Heart left ventricle (tissue), 16 donors: ENCODE measurements at places on chromosomes 7 and 10. TPM values are rescaled to one million over a fixed set of nuclear protein-coding genes. Genes with fewer than 3 reads are reported as not detected.

DNA sequence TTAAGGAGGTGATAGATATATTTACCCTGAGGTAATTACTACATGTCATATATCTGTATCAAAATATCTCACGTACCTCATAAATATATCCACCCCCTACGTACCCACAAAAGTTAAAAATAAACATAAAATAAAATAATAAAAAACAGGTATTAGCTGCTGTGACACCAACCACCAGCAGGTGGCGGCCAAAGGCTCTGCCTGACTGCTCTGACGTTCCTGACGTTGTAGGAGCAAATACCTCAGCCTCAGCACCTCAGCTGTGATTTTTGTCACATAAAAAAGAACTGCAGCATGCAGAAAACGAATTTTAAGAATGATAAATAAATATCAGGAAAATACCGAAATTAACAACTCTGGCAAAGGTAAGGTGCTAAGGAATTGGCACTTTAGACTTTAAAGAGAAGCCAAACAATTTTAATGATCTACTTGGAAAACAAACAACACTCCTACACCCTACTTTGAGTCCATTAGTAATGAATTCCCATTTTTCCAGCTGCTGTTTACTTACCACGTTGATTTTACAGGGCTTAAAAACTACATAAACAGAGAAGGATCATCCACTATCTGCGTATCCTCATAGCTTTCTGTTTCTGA, 125.4 kb upstream of the TARP start:
- no peak for DNase-seq

GRCh38 chr7:3141326-3141725, 97.7 kb upstream of the CARD11 start:
- DNase-seq, result no peak

DNA sequence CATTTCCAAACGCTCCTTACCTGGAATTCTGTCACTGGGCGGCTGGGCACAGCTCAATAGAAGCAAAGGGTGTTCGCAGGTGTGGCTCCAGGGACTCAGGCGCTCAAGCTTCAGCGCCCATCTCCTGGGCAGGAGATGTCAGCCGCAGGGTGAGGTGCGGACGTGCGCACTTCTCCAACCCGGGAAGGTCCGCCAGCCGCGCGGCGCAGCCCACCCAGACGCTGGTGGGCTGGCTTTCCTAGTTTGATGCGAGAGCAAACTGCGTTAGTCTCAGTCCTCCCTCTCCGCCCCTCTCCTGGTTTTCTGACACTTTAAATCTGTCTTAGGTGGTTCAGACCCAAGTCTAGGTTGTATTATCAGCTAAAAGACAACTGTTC, 267 bp downstream of the CALCR start:
- DNase-seq, result peak; percentile 7

DNA sequence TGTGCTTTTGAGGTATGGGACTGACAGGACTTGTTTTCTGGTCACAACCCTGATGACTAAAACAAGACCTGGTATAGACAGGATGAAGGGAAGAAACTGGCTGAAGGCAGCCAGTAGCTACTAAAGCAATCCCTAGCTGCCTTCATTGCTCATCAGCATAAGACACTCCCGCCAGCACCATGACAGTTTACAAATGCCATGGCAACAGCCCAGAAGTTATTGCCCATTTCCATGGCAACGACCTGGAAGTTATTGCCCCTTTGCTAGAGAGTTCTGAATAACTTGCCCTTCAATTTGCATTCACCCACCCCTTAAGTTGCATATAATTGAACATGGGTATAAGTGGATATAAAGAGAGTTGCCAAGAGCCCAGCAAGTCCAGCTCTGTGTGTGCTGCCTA, 169.6 kb upstream of the FAM171A1 start:
- no peak for DNase-seq

- no peak for DNase-seq
Measured at GRCh38 chr10:80646366-80646765, 108.7 kb downstream of the SH2D4B start.

DNA sequence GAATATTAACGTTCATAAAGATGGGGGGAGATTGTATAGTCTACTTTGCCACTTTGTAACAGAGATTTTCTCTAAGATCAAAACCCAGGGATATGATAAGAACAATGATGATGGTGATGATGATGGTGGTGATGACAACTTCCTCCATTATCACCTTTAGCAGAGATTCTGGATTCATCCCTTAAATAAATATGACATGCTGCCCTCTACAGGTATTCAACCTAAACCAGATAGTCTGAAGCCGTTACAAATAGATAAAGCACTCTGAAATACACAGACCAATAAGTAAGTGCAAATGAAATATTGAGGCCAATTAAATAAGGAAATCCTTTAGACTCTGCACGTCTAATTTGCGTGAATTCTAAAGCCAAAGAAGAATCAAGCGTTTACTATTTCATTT, 211.5 kb downstream of the CREB5 start:
- no peak for DNase-seq

DNA sequence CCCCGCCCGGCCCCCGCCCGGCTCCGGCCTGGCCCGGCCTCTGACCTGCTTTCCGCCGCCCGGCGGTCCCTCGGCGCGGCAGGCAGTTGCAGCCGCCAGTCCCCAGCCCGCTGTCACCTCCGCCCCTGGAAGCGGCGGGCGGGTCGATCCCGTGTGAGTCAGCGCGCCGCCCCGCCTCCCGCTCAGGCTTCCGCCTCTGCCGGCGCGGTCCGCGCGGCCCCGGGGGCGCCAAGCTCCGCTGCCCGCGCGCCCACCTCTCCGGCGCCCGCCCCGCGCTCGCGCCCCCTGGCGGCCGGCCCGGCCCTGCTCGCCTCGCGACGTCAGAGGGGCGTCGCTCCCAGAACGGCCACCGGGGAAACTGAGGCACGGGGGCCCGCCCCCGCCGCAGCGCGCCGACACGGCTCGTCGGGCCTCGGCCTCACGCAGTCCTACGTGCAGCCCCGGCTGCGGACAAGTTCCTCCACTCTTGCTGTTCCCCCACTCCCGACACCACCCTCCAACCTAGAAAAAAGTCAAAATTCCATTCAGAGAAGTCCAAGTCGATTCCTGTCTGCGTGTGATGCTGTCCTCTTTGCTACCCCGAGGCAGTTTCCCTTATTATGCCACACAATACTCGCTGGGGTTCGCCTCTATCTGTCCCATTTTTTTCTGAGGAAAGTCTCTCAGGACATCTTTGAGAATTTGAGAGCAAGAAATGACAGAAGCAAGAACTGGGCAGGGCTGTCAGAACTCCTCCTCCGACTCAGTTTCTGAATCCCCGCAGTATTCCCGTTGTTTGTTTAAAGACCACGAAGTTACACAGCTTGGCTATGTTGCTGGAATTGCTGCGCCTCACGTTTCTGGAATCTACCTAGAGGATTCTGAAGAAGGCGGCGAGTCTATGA, at the start of gene DNMBP:
Gene DNMBP, minus strand, starts transcription at position 155 of the 884 bp plus-strand sequence. CDS start 37,823 bp downstream, outside the sequence.
- peak; percentile 94 for DNase-seq

- DNase-seq, result no peak
Measured at GRCh38 chr7:151437866-151438516, 1.9 kb downstream of the CRYGN start.

GRCh38 chr7:96250776-96251361, 71.0 kb downstream of the SLC25A13 start:
- no peak for DNase-seq

DNA sequence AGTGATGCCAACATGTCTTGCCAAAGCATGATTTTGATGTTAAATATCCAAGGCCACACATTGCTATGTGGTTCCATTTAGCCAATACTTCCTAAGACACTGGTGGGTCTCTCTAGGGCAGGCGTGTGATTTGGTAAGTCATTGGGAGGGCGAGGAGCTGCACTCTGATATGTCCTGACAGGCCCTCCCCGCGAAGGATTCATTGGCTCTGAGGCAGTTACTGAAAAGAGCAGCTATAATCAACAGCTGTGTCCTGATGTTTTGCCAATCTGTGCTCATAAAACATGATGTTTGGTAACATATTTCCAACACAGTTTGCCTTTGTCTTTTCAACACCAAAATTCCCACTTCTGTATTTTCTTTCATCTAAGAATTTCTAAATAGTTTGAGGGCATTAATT, 646.7 kb downstream of the PARD3 start:
- DNase-seq, result peak; percentile 38

DNA sequence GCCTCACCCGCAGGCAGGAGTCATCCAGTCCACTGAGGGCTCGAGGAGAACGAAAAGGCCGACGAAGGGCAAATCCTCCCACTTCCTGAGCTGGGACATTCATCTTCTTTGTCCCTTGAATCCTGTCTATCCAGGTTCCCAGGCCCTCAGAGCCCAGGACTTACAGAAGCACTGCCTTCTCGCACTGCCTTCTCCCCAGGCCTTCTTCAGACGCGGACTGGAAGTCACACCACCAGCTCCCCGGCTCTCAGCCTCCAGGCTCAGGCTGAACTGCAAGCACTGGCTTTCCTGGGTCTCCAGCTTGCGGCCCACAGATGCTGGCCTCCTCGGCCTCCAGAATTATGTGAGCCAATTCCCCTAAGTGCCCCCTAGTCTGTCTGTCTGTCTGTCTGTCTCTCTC, 6.4 kb upstream of the MMP21 start:
- no peak for DNase-seq

DNA sequence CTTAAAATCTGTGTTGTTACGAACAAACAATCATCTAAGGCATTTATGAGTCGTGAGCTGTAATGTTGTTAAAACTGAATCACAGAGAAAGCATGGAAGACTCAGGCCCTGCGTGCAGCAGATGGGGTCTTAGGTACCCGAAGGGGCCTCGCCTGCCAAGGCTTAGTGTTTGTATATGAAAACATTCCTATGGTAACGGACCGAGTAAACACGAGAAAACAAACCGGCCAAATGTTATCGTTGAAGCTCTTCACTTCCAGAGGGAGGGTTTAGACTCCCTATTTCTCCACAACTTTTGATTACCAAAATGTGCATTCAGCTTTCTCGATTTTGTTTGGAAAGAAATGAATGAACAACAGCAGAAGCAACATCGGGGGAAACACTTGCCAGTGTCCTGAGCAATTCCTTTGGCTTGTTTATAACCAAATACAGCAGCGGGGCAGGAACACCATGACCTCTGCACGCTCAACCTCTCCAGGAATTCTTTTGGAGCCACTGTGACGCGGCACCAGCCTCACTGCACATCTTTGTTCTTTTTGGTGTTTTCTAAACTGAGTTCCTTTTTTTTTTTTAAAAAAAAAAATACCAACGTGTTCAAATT, 121.6 kb upstream of the KLF6 start:
- no peak for DNase-seq

ZSWIM8 gene
- polyA plus RNA-seq, result 47.8 TPM

KCND2 gene
- not detected for polyA plus RNA-seq

SH2D4B gene
- not detected for polyA plus RNA-seq

ECHDC3 gene
- 30.2 TPM for polyA plus RNA-seq

PTCD1 gene
- 3.7 TPM for polyA plus RNA-seq

TCF7L2 gene
- 4.3 TPM for polyA plus RNA-seq

PAPSS2 gene
- polyA plus RNA-seq, result 5.8 TPM
